ENCODE measurements at places on chromosomes 4 and X.
A peak's percentile ranks its signal among the peaks of the same experiment; 100 is the strongest.

DNA sequence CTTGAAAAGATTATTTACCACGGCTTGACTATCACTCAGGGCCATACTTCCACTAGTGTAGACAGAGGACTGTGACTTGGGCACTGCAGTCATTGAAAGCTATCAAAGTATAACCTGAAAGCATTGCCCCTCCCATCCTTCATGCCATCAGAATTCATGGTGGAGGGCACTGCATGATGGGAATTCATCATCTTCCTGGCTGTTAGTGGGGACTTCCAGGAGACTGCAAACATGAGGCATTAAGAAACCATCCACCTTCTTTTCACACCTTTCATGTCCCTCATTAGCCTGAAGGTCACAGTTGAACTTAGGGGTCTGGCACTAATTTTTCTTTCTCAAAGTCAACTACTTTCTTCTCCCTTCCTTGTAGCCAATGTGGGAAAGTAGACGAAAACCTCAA is 25.8 kb downstream of the VSIG4 start:
- DNase-seq: no peak

- DNase-seq: peak; percentile 28
These were observed at the start of gene PRDM5 for GRCh38 chr4:120922381-120923206. Gene PRDM5, minus strand, starts transcription at chr4:120922726. Its CDS starts 118 bp downstream, at chr4:120922608.

- DNase-seq: no peak
These were observed 383.4 kb upstream of the FGF13 start for GRCh38 chrX:139094671-139095592.

DNA sequence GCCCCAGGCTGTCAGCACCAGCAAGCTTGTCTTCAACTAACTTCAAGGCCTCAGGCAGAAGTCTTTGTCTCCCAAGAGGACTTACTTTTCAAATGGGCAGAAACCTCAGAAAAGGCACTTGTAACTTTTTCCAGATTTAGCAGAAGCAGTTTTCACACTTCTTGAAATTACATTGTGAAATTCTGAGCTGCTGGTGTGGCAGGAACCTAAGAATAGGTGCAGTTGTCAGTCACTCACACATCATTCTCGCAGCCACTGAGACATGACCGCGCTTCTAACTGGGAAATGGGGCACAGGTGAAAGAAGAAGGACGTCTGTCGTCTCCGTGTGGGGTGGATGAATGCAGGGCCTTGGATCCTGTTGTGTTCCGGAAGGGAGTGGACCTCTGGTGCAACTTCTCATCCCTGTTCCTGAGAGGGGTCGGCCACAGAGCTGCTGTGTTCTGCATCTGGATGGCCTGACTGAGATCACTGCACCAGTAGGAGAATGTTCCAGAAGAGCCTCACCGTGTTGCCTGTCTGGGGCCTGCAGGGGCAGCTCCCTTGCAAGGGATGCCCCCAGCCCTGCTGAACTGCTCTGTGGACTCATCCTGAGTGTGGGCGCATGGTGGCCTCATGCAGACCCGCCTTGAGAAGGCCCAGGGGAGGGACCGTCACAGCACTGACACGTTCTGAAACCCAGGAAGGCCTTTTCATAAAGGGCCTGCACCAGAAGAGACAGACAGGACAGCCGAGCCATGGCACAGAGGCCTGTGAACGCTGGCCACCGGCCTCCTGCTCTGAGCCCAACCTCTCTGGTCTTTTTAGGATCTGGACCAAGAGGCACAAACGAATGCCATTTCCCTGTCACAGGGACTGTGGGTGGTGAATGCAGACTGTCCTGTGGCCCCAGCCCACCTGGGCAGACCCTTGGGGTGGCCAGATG is 18.7 kb downstream of the NAT8L start:
- no peak for DNase-seq

DNA sequence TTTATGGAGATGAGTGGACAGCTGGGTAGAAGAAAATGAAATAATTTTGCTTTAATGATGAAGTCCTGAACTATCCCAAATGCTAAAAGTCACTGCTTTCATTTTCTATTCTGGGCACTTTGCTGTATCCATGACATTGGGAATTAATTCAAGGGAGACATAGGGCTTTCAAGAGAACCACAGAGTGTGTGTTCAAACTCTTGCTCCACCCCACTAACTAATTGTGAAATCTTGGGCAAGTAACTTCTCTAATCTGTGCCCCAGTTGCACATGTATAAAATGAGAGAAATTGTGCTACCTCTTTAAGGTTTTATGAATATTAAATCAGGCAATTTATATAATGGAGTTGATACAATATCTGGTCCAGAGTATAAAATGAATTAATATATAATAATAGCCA is 1422.0 kb downstream of the ADGRL3 start:
- no peak for DNase-seq

GRCh38 chr4:168398589-168398988 is 80.0 kb upstream of the DDX60 start:
- no peak for DNase-seq

DNA sequence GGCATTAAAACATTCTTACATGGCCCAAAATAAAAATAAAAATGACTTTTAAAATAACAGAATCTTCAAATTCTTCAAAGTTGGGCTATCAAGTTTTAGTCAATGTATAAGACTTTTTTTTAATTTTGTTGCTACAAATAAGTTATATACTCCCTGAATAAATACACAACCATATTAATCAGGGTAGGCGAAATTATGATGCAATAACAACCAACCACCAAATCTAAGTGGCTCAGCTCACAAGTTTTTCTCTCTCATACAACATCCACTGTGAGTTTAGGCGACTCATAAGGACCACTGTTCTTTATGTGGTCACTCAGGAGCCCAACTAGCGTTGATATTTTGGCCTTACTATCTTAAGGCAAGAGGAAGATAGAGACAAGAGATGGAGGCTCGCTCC is 11.2 kb downstream of the NEUROG2 start:
- DNase-seq: no peak

DNA sequence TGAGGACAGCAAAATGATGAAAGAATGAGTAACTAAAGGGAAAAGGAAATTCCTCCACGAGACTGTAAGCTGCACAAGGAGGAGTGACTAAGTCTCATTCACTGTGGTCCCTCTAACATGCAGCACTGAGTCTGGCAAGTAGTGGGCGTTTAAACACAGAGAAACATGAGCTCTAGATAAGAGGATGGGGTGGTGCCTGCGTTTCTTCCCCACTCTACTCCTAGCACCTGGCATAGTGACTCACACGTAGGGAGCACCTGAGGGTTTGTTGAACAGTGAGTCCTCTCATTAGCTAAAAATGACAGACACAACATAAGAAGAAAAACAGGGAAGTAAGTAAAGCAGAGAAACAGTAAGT is 105.8 kb upstream of the CBR4 start:
- DNase-seq: no peak

- no peak for DNase-seq
These were observed 53.0 kb upstream of the KLF3 start for GRCh38 chr4:38610966-38611431.

- DNase-seq: no peak
These were observed 62.4 kb downstream of the ARHGAP10 start for GRCh38 chr4:147794314-147794680.

DNA sequence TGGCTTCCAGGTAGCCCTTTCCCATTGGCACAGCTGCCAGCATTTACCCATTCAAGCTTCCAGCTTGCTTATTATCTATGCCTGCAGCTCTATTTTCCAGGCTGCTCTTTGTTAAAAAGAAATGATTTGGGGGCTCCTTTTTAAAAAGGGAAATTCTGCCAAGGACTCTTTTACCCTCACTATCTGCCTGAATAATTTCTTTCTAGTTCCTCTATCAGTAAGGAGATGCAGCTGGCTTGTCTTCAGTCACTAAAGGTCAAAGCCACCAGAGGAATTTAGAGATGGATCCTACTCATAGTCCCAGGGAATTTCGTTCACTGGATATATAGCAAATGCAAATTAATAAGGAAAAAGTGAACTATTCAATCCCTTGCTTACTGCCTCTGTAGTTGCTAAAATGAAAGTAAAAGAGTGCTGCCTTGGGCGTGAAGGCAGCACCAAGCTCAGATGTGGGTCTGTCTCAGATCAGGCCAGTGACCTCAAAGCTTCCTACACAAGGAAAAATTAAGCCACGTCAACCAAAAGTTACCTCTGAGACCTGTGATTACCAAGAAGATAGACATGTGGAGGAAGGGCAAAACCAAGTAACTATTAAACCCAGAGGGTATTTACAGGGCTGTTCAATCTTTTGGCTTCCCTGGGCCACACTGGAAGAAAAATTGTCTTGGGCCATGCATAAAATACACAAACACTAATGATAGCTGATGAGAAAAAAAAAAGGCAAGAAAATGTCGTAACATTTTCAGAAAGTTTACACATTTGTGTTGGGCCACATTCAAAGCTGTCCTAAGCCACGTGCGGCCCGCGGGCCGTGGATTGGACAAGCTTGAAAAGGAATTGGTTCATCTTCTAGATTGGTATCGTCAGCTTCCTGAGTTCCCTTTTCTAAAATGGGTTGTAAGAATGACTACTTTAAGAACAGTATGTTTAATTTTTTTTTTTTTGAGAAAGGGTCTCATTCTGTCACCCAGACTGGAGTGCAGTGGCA is 5.3 kb downstream of the ARSF start:
- DNase-seq: no peak

DNA sequence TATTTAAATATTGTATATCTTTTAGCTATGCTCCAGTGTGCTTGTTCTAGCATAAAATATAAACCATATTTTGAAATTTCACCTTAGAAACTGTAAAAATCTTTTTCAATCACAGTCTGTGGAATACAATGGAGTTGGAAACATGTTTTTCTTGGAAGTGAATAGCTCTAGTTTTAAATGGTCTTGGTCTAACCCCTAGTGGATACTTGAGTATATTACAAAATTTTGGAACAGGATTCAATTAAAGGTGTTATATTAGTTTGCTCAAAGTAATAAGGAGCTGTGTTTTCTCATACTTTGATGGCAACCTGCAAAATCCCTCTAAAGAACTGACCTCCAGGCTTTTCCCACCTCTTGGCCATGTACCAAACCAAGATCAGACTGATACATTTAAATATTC is 48.2 kb downstream of the STK26 start:
- no peak for DNase-seq

DNA sequence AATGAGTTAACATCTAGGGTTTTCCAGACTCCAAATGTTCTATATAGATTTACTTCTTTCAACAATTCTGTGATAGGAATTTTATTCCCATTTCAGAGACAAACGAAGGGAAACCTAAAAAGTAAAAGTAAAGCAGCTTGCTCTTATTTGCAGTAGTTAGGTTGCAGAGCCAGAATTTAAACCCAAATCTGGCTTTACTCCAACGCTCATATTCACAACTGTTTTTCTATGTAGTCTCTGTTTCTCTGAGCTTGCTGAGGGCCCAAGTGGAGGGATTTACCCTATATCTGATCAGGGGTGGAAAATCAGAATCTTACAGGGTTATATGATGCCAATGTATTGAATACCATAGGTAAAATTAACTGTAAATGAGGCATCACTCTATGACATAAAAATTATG is 599.1 kb upstream of the GRIA3 start:
- DNase-seq: no peak

- no peak for DNase-seq
These were observed 56.5 kb upstream of the PPARGC1A start for GRCh38 chr4:23946299-23946698.

- no peak for DNase-seq
These were observed 1.6 kb downstream of the PRICKLE3 start for GRCh38 chrX:49184294-49185281.

- no peak for DNase-seq
These were observed 49.3 kb downstream of the APELA start for GRCh38 chr4:164926301-164926700.

DNA sequence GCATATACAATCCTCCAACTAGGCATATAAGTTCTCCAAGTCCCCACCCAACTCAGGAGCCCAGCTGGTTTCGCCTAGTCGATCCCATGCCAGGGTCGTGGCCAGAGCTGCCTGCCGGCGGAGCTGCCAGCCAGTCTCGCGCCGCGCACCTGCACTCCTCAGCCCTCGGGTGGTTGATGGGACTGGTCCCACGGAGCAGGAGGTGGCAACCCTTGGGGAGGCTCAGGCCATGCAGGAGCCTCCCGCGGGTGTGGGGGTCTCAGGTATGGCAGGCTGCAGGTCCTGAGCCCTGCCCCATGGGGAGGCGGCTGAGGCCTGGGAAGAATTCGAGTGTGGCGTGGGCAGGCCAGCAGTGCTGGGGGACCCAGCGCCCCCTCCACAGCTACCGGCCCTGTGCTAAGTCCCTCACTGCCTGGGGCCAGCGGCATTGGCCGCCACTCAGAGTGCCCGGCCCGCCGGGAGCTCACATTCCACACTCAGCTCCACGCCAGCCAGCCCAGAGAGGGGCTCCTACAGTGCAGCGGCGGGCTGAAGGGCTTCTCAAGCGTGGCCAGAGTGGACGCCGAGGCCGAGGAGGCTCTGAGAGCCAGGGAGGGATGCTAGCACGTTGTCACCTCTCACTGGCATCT is 1086.4 kb upstream of the PCDH10 start:
- no peak for DNase-seq

GRCh38 chr4:15654593-15655222 is 449 bp downstream of the FBXL5 start:
- DNase-seq: peak; percentile 60

DNA sequence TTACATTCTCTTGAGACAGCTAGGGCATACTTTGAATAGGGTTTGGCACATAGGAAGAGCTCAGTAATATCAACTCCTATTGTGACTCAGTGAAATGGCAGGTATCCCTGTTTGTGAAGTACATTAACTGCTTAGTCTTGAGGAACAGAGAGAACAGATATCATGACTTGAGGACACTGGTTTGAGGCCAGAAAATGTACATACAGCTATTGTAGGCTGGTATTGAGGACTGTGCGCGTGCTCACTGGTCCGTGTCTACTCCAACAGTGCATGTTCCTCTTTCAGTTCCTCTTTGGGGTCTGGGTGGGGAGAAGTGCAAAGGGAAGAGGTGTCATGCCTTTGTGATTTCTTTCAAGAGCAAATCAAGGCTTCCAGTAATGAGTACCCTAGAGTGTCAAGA is 34.6 kb upstream of the TBC1D9 start:
- peak; percentile 48 for DNase-seq

DNA sequence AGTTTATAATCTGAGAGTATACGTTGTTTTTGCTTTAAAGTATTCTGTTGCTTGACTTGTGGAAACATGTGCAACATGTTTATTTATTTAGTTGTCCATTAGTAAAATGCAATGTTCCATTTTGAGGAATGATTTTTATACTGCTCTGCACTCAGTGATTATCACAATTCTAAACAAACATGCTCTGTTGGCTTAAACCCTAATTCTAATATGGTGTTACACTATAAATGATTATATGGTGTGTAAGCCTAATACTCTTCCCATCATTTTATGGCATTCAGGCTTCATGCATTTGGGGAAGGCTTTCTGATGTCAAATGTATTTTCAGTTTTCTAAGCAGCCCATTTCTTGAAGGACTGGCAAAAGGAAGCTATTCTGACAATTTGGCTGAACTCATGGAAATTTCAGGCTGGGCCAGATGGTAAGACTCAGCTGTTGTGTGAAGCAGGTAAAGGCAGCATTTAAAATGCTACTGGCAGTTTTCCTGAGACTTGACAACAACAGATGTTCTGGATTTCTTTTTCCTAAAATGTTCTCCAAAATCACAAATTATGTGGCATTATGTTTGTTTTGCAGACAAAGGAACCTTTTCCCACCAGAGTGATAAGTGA is 336.7 kb upstream of the GNPDA2 start:
- no peak for DNase-seq

- no peak for DNase-seq
These were observed 1133.8 kb downstream of the TECRL start for GRCh38 chr4:63275491-63275890.

GRCh38 chrX:41480508-41481260 is 33.5 kb downstream of the NYX start:
- DNase-seq: no peak

Data from GM10248 (cell line).